ENCODE measurements at places on chromosomes 2 and 18.
A peak's percentile ranks its signal among the peaks of the same experiment; 100 is the strongest.

GRCh38 chr2:237322564-237322963 is 91.4 kb downstream of the COL6A3 start:
- no peak for DNase-seq

- DNase-seq = no peak
Measured at GRCh38 chr18:2354292-2354691, 217.0 kb downstream of the METTL4 start.

- no peak for DNase-seq
Measured at GRCh38 chr2:48109491-48110204, 203.3 kb upstream of the FBXO11 start.

GRCh38 chr2:211864328-211864727 is 674.3 kb downstream of the ERBB4 start:
- no peak for DNase-seq

DNA sequence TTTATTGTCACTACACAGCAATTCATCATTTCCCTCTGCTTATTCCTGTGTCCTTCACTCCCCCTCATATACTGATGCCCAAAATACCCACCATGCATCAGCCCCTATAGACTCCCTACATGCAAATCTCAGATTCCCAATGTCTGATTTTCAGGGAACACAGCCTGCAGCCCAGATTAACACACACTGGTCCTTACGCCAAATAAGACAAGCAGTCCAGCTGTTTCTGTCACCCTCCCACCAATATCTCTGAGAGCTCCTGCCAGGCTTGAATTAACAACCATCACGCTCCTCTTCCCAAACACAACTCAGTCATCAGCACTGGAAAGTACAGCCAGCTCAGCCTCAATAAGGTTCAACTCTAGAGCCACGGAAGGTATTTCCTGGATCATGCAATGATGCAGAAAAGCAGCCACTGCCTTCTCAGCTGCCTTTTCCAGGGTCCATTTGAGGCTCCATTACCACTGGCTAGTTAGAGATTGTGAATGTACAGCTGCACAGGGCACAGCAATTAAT is 39.0 kb upstream of the SLC35F5 start:
- DNase-seq = no peak

DNA sequence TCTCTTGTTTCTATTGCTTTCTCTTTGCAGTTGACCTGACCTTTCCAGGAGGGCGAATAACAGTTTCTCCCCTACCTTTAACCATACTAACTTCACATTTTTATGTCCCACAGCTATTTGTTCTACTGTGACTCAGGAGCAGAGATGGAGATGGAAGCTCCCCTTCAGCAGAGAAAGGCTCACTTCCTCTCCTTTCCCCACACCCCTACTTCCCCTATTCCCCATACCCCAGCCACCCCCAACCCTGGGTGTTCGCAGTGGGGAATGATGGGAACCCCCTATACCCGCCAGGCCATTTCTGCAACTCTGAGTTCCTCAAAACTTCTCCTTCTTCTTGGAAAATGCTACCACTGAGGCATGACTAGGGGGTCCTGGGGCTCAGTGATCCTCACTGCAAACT is 285.4 kb upstream of the MGAT5 start:
- DNase-seq = no peak

- DNase-seq = no peak
Measured at GRCh38 chr2:98084869-98085238, 2.1 kb upstream of the VWA3B start.

DNA sequence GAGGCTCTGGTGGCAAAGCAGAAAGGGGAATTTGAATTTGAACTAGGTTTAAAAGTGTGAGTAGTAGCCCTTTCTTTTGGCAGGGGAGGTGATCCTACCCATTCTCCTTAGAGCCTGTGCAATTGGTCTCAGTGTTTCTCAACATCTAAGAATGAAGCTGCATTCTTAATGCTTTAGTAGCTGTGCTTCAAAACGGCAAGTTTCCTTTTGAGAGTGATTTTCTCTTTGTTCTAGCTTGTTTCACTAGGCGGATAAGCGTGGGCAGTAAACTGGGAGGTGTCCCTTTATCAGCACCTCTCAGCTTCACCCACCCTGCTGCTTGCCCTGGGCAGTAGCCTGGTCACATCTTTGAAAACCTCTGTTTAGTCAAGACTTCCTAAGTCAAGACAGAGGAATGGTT is 6.7 kb downstream of the CRIM1 start:
- no peak for DNase-seq

GRCh38 chr2:33210626-33211025 is 263.9 kb downstream of the LTBP1 start:
- peak; percentile 52 for DNase-seq

DNA sequence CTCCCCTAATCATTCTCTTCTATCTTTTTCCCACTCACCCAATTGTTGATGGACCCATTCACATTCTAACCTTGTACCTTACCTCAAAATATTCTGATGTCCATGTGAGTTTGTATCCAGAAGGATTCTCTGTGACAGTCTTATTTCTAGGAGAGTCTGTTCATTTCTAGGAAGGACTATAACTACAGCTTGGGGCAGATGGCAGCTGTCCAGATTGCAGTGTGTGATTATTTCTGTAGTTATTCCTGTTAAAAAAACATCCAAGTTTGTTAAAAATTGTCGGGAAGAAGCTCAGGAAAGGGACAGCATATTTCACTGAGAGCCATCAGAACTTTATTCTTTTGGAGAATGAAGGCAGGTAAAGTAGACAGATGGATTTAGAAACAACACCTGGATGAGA is 142.6 kb downstream of the RAPGEF4 start:
- DNase-seq = no peak

DNA sequence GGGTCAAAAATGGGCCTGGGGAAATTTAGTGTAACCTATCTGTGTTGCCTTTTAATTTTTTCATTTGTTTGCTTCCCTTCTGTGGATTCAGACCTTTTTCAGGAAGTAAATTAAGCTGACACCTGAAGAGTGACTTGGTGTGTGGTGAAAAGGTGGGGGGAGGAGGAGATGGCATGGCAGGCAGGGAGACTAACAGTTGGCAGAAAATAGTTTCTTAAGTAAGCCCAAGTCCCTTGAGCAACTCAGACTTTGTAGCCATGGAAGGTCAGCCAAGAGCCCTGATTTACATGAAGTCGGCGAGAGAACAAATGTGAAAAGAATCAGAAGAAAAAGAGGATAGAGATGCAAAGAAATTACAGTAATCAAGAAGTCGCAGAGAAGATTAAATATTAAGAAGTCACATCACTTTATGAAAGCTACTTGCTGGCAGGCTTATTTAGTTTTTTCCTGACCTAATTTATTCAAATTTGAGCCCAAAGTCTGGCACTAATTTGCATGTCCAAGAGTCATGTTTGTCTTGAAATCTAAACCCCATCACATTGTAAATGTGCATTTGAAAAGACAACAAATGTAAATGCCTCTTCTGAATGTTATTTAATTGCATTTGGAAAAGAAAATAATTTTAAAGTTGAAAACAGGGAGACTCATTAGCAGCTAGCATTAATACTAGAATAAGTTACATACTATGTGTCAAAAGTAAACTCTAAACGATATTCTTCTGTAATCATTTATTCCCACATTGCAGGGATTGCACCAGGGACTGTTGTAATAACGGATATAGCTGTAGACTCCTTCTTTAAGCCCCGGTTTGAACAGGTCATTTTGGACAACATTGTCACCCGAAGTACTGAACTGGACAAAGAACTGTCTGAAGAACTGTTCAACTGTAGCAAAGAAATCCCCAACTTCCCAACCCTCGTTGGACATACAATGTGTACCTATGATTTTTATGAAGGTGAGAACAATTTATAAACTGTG is 19.3 kb downstream of the UPP2 start:
- DNase-seq = no peak

DNA sequence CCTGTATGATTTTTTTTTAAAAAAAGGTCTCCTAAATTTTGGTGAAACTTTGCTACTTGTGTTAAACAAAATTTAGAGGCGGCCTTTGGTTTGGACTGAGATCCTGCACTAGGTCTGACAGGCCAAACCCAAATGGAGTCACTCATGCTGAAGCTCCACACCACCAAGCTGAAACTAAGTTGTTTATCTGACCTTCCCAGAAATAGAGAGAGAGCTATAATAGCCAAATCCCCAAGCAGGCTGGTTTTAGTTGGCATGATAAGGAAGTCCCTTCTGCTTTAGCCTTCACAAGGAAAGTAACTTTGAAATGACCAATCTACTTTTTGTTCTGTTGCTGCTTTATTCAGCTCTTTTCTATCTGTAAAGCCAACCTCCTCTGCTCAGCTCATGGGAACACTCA is 17.1 kb upstream of the THUMPD2 start:
- DNase-seq = no peak

DNA sequence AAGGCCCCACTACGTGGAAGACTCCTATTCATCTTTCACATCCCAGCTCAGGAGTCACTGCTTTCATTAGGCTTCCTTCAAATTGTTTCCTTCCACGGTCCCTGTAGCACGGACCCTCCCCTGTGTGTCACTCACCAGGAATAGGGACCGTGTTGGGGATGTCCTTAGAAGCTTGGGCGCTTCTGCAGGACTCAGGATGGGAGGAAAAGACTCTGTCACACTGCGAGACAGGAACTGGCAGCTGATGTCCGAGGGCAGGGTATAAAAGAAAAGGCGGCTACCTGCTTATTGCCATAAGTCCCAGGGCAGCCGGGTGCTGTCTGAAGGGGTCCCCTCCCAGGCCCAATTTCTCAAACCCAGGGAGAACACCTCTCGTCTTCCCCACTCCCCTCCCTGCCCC is 79.1 kb downstream of the BCL2L11 start:
- no peak for DNase-seq

GRCh38 chr2:145184741-145185651 is 665.1 kb upstream of the ZEB2 start:
- DNase-seq = no peak

DNA sequence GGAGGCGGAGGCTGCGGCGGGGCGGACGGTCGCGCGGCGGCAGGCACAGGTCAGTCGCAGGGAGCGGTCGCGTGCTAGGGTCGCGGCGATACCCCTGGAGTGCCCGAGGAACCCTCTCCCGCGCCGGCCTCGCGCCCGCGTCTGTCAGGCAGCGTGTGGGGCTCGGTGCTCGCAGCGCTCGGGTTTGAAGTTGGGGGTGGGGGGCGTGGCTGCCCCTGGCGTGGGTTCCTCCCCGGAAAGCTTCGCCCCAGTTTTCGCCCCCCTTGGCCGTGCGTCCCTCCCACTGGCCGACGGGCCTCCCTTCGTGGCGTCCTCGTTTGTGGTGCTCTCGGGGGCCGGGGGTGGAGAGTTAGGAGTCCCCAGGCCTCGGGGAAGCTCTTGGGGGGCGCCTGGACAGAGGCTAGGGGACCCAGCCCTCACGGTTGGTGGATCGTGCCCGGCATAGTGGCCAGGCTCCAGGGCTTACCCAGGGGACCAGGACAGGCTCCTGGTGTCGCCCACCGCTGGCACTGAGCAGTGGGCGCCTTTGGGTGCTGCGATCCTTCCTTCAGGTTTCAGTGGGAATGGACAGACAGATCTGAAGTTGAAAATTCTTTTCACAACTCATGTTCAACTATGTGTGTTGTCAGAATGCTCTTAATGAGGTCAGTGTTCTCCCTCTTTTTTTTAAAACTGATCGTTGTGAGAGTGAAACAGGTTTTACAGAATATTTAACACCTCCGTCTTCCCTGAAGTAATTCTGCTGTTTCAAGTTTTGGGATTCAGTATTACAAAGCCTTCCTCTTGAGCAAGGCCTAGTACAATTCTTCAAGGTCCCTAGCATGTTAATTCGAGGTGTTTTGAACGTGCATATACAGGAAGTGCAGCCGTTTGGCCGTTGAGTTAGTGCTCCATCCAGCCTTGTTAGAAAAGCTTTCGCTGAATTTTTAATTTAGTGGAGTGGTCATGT is 604 bp downstream of the RALBP1 start:
- peak; percentile 25 for DNase-seq

All from foreskin melanocyte (primary cell).